ENCODE measurements at places on chromosomes 2 and 18.

DNA sequence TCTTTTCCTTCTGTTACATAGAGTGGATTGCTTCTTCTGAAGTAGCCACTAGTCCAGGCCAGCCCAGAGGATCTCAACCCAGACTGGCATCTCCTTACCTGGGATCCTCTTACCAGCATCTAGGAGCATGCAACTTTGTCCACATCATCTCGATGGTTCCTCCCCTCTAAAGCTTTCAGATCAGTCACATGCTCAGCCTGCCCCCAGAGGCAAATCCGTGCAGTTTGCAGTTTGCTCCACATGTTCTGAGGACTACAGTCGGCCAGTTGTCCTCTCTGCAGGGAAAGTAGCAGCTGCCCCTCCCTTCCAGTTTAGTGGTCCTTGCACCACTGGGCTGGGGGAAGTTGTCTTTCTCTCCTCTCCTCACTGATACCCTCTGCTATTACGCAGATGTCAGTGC lies 259.8 kb upstream of the APCDD1 start:
- ATAC-seq: no peak

- ATAC-seq: no peak
These were observed 149.5 kb upstream of the ZEB2 start for GRCh38 chr2:144669196-144669987.

DNA sequence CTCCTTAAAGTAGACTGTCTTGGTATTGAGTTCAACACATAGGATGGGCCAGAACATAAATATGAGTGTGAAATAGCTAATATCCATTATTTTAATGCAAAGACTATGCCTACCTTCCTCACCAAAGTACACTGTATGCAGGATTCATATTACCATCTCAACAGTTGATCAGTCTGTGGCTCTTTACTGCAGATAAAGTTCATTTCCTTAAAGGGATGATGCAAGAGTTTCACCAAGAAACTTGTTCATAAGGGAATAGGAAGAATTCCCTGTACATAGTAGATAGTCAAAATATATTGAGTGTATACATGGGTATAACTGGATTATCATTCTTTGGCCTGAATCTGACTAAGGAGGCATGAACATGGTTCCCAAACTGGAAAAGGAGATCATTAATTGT lies 35.0 kb downstream of the MARS2 start:
- ATAC-seq: no peak

DNA sequence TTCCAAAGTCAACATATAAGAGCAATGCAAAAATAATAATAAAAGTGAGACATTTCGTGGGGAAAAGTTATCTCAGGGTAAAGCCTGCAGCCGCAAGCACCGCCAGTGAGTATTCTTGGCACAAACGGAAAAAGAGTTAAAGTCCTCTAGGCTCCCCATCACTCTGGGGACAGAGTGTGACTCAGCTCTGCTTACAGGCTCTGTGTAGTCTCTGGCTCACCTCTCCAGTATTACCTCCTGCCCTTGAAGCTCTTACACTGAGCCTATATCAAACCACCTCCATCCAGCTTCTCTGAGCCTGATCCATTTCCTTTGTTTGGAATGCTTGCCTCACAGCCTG lies 55.5 kb downstream of the MTHFD2 start:
- no peak for ATAC-seq

DNA sequence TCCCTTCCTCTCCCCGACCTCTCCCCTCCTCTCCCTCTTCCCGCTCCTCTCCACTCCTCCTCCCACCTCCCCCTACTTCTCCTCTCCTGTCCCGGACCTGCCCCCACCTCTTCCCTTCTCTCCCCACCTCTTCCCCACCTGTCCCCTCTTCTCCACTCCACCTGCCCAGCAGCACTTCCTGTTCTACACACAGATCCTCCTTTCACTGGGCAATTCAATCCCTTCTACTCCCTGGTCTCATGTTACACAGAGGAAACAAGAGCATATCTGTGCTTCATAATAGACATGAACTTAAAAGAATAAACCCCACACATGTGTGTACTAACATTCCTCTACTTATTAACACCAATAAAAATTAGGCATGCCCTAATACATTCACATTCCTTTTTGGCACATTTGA lies 34.8 kb downstream of the TIMM21 start:
- no peak for ATAC-seq

GRCh38 chr2:12484536-12485115 lies 232.1 kb upstream of the TRIB2 start:
- ATAC-seq: no peak

GRCh38 chr2:101816598-101816997 lies 119.1 kb downstream of the MAP4K4 start:
- ATAC-seq: no peak

GRCh38 chr18:22230471-22230945 lies 61.1 kb downstream of the GATA6 start:
- ATAC-seq: no peak

DNA sequence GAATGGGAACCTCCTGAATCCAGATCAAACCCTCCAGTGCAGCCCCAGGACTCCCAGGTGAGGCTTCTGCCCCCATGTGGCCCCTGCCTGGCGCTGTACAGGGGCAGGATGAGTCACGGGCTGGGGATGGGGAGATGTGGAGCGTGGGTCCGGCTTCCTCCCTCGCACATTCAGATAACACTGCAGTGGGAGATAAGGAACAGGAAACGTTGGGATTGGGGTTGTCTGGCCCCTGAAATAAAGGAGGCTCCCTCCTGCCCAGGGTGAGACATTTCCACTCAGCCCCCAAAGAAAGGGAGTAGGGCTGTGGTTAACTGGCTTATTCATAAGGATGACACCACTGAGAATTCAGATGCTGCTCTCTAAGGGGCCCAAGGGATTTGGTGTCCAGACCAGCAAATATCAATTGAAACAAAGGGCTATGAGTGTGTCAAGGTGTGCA lies 30.7 kb downstream of the IGFBP5 start:
- ATAC-seq: no peak

DNA sequence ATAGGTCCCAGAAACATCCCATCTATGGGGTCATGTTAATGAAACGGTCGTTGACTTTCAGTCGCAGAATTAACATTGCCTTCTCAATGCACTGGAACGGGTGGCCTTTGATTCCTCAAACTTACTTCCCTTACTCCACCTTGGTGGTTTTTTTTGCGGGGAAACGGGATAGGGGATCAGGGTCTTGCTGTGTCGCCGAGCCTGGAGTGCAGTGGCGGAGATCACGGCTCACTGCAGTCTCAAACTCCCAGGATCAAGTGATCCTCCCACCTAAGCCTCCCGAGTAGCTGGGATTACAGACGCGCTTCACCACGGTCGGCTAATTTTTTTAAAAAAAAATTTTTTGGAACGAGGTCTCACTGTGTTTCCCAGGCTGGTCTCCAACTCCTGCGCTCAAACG lies 754 bp downstream of the ATG16L1 start:
- no peak for ATAC-seq

DNA sequence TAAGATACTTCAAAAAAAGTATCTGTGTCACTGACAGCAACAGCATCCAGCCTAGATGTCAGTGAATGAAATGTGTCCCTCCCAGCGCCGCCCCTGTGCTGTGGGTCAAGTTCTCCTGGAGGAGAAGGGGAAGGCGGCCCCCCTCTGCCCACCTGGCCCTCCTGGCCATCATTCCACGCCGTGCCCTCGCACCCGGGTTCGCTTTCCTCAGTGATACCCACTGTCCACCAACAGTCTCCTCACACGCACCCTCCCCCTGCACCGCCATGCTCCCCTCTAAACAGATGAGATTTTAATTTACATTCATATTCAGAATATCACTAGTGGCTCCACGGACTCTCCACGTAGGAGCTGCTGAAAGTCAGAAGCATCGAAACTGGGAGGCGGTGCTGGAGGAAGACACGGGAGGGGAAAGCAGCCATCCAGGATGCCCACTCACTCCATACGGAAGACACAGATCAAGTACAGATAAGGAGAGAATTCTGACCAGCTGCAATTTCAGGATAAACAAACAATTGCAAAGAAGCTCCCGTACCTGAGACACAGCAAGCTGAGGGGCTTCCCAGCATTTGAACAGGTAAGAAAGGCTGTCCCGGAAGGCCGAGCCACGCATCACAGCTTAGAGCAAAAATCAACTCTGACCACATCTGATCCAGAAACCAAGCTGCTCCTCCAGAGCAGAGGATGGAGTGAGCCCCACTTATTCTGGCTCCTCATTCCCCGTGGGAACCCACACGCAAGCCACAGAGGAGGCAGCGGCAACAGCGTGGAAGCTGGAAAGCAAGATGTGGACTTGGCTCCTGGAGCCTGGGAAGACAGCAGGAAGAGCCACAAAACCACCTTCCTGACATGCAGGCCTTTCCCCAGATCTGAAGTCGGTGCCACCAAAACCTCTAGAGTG lies 49.7 kb downstream of the PXDN start:
- no peak for ATAC-seq

Measured in gastroesophageal sphincter (tissue), 4 donors.